ENCODE measurements at places on chromosomes 2 and 18.

GRCh38 chr2:238171575-238172187, 12.9 kb downstream of the ERFE start:
- DNase-seq: no peak

GRCh38 chr2:113910110-113910717, 20.3 kb downstream of the ACTR3 start:
- no peak for DNase-seq

DNA sequence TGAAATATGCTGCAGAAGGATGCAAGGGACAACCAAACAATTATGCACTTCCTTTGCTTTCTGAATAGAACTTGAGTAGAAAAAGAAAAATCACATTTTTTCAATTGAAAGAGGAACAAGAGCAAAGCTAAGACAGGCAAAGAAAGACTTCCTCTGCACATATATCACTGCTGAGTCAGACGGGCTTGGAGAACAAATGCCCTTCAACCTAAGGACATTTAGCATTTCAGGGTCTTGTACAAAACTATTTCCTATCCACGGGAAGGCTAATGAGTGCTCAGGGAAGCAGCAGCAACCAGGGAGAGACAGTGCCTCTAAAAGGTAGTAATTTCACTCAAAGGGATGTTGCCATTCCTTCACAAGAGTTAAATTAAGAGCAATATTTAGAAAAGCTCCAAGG, 570.0 kb upstream of the GCFC2 start:
- no peak for DNase-seq

- no peak for DNase-seq
These were observed 34.5 kb downstream of the ADCYAP1 start for GRCh38 chr18:939166-939565.

DNA sequence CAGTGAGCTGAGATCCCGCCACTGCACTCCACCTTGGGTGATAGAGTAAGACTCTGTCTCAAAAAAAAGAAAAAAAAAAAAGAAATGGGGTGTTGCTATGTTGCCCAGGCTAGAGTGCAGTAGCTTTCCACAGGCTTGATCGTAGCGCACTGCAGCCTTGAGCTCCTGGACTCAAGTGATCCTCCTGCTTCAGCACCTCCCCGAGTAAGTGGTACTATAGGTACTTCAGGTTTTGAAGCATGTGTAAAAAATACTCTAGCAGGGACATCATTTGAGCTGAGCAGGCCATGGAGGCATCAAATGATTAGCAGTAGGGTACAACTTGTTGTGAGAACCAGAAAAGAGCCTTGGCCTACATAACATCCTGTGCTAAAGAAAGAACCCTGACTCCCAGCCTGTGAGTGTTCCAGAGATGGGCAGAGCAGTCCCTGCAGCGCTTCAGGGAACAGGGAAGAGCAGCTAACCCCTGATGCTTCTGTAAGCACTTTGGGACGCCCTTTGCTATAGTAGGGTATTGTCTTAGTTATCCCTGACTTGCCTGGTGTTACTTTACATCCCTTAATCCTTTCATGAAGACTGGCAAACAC, 119.1 kb downstream of the NEDD4L start:
- no peak for DNase-seq

- no peak for DNase-seq
These were observed 50.2 kb upstream of the PAIP2B start for GRCh38 chr2:71277147-71277475.

GRCh38 chr18:6751222-6751621, 21.7 kb downstream of the ARHGAP28 start:
- no peak for DNase-seq

DNA sequence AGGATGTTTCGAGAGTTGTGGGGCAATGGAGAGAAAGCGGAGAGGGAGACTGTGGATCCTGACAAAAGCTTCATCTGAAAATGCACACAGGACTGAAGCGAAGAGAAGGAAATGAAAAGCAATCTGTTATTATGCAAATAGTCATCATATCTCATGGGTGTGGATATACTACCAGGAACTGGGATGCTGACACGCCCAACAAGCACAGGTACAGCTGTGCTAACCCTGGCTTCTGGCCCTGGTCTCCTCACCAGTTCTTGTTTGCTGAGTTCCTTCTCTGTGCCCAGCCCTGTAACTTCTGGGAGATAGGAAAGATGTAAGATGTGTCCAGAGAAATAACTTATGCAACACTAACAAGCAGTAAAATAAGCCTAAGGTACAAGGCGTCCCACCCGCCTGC, 358.8 kb downstream of the CMPK2 start:
- no peak for DNase-seq

DNA sequence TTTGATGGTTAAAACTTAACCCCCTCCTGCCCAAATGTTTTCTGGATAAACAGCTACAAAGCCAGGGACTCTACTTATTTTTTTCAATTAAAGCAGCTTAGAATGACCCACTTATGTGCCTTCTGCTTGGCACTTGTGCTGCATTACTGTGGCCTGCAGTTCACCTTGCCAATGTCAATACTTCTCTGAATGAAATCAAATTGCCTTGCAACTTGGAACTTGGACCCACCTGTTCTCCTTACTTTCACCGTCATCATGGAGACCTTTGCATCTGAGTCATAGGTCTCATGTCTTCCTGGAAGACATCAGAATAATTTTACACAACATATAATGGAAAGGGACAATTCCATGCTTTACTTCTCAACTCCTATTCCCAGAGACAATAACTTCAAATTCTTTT, 92.1 kb upstream of the FHL2 start:
- no peak for DNase-seq

GRCh38 chr18:66457245-66457644, 146.6 kb downstream of the CDH19 start:
- DNase-seq: no peak

DNA sequence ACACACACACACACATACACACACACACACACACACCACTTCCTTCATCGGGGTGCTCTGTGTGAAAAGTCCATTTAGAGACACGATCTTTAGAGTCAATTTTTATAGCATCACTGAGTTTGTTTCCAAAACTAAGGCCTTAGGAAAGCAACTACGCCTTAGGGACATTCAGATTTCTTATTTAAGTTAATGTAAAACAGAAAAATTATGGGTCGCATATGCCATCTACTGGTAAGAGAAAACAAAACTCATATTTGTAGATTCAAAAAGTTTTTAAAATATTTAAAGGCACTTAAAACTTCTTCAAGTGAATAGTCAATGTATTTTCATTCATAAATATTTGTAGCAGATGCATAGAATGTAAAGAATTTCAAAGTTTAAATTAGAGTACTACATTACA, 166.2 kb downstream of the ATAD2B start:
- DNase-seq: no peak

- no peak for DNase-seq
These were observed 6.7 kb downstream of the CHST9 start for GRCh38 chr18:27178424-27178823.

DNA sequence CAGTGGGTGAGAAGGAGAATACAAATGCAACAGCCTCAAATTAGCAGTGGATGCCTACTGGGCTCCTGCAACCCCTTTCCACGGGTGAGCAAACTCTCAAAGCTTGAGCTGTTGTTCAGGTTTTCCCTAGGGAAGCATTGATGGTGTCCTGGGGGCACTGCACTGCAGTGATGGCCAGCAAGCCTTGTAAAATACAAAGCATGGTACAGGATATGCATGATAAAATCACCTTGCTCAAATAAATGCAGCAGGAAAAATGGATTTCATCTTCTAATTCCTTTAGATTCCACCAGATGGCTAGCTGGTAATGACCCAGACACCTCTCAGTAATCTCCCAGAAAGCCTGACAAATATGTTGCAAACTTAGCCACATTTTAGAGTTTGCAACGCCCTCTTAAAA, 698.2 kb downstream of the TRIB2 start:
- no peak for DNase-seq

DNA sequence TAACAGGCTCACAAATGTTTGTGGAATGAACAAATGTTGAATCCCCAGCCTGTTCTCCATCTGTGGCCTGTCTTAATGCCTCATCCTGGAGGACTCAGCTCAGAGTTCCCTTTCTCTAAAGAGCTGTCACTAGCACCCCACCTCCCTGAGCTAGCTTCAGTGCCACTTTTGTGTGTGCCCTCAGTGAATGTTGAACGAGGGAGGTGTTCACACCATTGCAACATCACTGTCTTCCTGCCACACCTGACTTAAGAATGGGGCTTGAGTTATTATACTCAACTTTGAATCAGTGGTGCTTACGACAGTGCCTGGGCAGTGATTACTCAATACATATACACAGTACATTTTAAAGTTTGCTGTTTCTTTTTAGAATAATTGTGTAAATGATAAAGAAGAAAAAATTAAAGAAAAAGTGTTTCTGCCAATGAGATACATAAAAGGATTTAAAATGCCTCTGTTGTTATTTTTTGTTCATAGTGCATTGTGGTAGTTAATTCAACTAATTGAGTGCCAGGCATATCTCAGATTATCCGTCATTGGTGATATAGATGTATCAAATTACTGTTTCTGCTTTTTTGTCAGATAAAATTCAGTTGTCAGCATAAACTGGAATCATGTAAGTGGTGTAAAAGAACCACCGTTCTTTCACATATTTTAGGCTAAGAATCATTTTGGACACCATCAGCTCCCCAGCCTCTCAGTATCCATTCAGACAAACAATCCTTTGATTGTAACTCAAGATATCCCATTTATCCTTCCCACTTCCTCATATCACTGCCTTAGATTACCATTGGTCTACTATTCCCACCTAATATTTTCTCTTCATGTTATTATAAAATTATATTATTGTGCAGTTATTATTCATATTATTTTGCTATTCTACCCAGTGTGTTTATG, 304.7 kb downstream of the PTPRM start:
- DNase-seq: no peak

DNA sequence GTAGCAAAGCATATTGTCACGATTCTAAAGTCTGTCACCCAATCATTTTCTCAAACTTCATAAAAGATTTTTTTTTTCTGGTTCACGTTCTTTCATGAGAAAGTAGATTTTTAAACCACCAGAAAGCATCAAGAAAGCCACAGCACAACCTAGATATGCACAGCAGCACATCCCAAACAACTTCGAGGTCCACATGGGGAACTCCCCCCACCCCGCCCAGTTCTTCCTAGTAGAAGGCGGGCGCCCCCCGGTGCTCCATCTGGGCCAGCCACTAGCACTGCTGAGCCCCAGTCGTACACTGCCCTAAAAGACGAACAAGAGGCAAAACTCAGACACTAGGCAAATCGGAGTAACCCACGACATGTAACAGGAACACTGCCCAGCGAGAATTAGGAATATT, 15.5 kb downstream of the HDLBP start:
- DNase-seq: no peak

- no peak for DNase-seq
These were observed 1.6 kb upstream of the DNER start for GRCh38 chr2:229715895-229716507.

All from GDM1 (cell line).